ENCODE measurements at places on chromosomes 7 and 10.

DNA sequence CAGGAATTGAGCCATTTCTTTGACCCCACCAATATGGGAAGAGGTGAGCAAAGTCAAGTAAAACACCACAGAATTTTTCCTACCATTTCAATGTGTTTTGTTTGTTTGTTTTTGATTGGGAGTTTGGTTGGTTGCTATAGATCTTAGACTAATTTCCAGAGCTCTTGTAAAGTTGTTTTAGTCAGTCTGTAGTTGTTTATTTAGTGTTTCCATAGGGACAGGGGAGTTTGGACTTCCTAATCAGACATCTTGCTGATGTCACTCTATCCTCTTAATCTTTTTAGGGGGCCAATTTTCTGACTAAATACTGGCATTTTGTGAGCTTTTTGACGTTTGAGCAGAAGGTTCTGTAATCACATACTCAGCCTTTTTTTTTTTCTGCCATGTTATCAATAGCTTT is 266.9 kb downstream of the ABCA13 start:
- DNase-seq = no peak

DNA sequence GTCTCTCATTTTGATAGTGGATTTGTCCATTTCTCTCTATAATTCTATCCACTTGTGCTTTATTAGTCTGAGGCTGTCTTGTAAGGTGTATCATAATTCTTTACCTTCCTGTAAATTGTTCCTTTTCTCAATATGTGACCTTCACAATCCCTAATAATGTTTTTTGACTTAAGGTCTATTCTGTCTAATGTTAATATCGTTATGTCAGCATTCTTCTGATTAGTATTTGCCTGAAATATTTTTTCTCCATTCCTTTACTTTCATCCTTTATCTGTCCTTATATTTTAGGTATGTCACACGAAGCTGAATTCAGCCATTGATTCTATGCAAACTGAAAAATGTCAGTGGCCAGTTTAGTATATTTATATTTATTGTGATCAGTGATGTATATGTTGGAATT is 99.8 kb downstream of the HBP1 start:
- no peak for DNase-seq

DNA sequence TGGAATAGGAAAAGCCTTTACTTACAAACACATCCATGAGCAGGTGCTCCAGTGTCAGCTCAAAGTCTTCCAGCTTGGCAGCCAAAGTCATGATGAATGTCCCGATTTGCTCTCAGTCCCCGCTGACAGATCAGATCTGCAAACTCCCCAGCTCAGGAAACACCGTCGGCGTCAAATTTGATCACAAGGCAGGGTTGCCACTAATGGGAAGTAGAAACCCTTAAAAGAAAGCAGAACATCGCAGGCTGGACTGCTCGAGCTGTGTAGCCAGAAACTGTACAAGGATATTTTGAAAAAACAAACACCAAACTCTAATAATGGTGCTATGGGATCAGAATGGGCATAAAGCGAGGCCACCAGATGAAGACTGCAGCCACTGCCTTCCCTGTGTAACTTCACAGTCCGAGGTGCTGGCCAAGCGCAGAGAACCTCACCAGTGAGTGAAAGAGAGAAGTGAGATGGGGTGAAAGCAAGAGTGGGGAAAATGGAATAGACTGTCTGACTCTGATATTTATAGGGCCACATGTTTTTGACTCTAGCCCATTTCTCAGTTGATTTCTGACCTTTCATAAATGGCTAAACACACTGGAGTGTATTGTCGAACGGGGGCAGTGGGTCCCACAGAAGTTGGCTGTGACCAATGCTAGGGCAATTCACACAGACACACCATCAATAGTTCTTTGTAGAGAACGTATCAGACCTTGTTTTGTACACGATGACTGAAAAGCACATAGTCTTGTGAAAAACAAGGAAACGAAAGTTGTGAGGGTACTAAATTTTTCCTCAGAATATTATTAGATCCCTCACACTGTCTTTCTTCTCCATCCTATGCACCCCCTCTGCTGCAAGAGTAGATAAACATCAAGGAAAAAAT is 306.2 kb downstream of the FRMD4A start:
- no peak for DNase-seq

DNA sequence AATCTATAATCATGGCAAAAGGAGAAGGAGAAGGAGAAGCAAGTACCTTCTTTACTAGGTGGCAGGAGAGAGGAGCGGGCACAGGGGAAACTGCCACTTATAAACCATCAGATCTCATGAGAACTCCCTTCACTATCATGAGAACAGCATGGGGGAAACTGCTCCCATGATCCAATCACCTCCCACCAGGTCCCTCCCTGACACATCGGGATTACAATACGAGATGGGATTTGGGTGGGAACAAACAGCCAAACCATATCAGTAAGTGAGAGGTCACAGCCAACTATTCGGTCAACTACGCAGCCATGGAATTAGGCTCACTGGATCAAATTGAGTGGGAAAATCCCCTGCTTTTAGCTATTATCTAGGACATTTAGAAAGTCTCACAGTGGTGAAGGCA is 54.2 kb upstream of the STEAP1B start:
- no peak for DNase-seq

- DNase-seq = peak; percentile 87
Measured at GRCh38 chr7:25726170-25726780, 425.7 kb upstream of the NFE2L3 start.

DNA sequence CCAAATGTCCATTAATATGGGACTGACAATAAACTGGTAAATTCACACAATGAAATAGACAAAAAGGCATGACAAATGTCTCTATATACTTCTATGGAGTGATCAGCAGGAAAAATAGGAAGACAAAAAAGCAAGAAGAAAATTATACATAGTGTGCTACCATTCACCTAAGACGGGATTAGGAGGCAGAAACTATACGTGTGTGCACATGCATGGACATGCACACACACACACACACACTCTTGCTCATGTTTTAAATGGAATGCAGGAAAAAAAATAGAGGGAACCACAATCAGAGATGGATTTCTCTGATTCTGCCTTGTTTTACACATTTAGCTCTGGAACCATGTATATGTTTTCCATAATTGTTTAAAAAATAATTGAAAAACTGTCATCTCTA is 119.0 kb downstream of the ZFAND4 start:
- DNase-seq = no peak

DNA sequence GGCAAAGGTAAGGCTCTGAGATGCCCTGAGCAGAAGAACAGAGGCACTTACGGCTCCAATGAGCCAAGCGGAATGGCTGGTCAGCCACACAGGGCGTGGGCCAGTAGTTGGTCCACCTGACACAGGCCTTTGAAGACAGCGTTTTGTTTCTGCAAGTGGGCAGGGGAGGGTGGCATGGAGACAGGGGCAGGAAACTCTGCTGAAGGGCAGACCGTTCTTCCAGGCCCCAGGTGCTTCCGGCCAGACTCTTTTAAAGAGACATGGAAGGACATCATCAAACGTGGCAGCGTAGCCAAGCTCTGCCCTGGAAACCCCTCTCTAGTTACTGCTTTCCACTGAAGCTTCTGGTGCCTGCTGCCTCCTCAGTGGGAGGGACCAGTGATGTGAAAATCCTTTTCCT is 77.5 kb upstream of the KMT2E start:
- DNase-seq = no peak

DNA sequence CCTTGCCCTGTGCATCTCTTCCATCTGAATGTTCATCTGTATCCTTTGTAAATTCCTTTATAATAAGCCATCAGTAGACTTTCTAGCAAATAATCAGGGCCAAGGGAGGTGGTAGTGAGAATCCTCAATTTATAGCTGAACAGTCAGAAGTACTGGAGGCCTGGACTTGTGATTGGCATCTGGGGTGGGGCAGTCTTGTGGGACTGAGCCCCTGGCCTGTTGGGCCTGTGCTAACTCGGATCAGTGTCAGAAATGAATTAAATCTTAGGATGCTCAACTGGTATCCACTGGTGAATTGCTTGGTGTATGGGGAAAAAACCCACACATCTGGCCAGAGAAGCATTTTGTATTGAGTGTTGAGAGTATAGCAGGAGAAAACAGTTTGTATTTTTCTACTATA is 481.8 kb downstream of the GLRX3 start:
- no peak for DNase-seq

- peak; percentile 61 for DNase-seq
Measured at GRCh38 chr10:71727738-71728737, 8.5 kb upstream of the C10orf105 start.

GRCh38 chr7:35754741-35755140 is 46.1 kb upstream of the SEPTIN7 start:
- DNase-seq = no peak

DNA sequence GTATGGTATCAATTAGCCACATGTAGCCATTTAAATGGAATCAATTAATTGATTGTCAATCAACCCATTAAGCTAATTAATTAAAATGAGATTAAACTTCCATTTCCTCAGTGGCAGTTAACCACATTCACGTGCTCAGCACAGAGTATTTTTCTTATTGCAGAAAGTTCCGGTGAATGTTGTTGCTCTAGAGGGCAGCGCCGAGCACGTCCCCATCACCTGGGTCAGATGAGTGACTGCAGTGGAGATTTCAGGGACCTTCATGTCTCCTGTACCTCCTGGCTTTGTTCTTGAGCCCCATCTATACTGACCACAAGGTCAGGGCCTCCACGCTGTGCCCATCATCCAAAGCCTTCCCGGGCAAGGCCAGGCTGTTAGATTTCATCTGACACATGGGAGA is 168.8 kb upstream of the MKI67 start:
- DNase-seq = no peak

DNA sequence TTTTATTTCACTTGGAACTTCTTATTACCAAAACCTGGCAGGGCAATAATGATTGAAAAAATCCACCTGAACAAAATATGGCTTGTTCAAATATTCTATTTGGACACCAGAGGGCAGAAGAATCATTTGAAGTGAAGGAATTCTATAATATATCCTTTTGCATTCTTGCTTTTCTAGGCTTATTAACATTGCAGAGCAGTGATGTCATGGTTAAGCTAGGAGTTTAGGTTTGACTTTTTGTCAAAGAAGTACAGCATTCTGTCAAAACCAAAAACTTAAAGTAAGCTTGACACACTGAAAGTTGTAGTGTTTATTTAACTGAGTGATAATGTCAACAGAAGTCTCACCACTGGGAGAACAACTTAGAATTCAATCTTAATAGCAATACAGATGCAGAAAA is 156.0 kb downstream of the SEMA3D start:
- DNase-seq = no peak

DNA sequence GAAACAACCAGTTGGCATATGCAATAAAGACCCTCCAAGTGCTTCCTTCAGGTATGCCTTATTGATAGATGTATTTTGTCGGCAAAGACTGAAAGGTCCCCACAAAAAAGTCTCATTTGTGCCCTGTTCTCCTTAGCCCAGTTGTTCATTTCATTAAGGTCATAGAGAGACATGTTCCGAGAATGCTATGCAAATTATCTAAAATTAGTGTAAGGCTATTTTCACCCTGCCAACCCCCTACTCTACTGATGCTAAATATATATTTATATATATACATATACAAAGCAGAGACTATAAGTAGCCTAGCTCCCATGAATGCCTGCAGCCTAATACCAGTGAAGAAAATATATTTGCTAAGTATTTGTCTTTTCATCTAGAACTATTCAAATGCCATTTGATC is 96.7 kb upstream of the ADO start:
- DNase-seq = no peak

- no peak for DNase-seq
Measured at GRCh38 chr7:159136013-159136412, 8.7 kb downstream of the VIPR2 start.

DNA sequence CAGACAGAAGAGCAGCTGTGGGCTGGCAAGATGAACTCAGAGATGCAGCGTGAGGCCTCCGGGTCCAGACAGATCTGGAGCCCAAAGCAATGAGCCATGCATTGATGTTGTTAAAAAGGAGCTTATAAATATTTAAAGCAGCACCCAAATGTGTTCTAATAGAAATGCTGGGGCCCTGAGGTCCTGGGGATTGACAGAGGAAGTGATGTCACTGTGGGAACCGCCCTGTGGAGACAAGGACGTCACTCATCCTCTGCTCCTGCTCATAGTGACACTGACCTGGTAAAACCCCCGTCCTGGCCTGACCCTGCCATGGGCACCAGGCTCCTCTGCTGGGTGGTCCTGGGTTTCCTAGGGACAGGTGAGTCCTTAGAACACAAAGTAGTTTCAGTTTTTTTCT is 197.0 kb upstream of the PRSS58 start:
- no peak for DNase-seq

- DNase-seq = no peak
Measured at GRCh38 chr7:105224884-105225651, 163.7 kb downstream of the SRPK2 start.

- DNase-seq = no peak
Measured at GRCh38 chr7:84803979-84804378, 382.9 kb downstream of the SEMA3D start.

DNA sequence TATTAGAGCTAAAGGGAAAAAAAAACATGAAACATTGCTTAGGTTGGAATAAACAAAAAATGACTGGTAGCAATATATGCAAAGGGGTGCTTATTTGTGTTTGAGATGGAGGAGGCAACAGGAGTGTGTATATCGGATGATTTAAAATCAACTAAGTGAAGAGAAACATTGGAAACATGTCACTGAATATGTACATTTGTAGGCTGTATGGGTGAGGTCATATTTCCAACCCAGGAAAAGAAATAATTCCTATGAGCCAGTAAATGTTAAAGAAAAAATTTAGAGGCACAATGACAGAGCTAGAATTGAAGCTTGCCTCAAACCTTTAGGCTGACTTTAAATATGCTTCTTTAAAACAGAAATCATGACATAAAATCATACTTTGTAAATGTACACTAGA is 709.0 kb upstream of the SEMA3D start:
- no peak for DNase-seq

GRCh38 chr7:45089341-45089891 is 647 bp upstream of the NACAD start:
- peak; percentile 91 for DNase-seq

GRCh38 chr7:121164247-121164646 is 164.6 kb upstream of the WNT16 start:
- no peak for DNase-seq

- no peak for DNase-seq
Measured at GRCh38 chr7:42689626-42690025, 222.2 kb downstream of the C7orf25 start.

- DNase-seq = no peak
Measured at GRCh38 chr7:71486856-71487628, 355.1 kb downstream of the GALNT17 start.

- DNase-seq = no peak
Measured at GRCh38 chr7:12687718-12688171, 312 bp downstream of the ARL4A start.

DNA sequence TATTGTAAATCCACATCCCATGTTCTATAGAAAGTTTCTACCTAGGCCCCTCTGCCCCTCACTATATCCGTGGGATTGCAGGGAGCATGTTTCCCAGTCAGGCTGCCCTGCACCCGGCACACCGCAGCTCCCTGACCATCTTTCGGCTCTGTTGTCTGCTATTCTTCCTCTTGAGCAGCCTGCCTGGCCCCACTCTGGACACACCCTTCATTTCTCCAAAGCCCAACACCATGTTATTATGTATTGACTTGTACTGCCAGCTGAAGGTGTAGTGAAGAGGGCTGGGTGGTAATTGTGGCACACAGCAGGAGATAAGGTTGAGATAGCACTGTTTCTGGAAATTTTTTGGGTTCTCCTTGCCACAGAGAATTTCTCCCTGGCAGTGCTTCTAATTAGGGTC is 9.8 kb downstream of the LRMDA start:
- DNase-seq = no peak
